ENCODE measurements at places on chromosomes 3 and 15.

- no peak for DNase-seq
These were observed 12.5 kb downstream of the ZPLD1 start for GRCh38 chr3:102447272-102447671.

GRCh38 chr3:23726811-23727548, 78.8 kb upstream of the UBE2E1 start:
- no peak for DNase-seq

DNA sequence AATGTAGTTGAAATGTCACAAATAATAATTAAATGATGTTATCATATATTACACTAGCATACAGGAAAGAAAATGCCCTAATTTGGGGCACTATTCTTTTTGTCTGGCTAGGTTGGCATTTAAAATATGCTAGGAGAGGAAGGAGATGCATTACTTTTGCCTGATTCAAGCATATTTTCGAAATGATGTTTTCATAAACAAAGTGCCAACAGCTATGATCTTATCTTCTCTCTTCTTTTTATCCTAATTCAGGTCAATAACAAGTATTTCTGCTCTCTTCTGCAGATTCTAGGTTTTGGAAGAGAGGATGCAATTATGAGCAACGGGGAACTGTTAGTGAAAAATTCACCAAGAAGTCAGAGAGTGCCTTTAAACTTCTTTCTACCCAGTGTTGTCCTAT, 55.8 kb upstream of the NR2F2 start:
- no peak for DNase-seq

- DNase-seq: no peak
These were observed 86.4 kb upstream of the ABHD17C start for GRCh38 chr15:80608688-80609087.

DNA sequence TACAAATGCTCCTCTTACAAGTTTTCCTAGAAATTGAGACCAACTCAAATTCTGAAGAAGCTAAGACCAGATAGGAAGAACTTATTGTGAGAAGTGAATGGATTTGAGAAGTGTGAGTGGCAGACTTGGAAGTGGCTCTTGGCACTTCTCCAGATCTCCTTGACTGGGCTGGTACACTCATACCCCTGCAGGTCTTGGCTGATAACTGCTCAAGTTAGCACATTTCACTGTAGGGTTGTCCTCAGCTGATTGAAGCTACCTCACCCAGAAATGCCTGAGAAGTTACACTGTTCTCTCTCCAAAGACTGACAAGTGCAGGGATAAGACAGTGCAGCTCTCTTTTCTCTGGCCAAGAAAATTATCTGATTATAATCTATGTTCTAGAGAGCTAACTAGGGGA, 16.5 kb upstream of the CLDN1 start:
- DNase-seq: no peak

GRCh38 chr3:190595807-190596206, 81.9 kb downstream of the IL1RAP start:
- DNase-seq: no peak

DNA sequence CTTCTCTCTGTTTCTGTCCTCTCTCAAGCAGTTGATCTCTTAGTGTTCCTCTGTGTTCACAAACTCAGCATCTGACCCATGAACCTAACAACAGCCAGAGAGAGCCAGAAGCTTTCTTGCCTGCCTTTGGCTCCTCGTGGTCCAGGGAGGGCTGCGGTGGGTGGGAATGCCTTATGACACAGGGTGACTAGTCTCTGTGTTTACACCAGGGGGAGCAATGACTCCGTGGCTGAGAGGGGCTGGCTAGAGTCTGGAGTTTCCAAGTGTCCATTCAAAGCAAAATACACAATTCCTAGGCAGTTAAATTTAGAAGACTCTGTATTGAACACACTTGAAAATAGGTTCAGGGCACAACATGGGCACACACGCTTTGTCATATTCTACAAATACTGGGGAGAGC, 370.0 kb upstream of the FRG2C start:
- no peak for DNase-seq

DNA sequence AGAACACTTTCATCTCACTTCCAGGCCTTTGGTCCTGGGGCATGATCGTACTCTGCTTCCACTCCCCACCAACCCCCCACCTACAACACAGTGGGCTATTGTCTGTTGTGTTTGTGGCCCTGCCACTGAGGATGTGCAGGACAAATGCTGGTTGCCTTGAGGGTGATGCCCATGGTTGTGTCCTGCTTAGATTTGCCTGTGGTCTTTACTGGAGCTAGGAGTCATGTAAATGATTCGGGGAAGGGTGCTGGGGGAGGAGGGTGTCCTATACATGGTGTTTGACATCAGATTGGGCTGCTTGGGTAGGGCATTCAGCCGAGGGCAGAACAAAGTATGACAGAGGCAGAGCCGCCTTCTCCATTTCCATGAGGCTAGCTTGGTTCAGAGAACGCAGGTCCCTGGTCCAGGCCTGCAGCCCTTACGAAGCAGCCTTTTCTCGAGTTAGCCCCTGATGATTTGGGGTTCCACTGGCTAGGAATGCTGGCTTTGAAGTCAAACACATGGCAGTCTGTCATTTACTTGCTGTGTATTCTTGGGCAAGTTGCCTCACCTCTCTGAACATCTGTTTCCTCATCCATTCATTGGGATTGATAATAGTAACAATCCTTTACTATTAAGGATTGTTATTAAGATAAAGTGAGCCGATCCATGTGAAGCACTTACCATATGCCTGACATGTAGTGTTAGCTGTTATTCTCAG, 6.9 kb downstream of the CORO2B start:
- no peak for DNase-seq

- DNase-seq: no peak
These were observed 483 bp downstream of the MEX3B start for GRCh38 chr15:82045179-82045891.

GRCh38 chr3:181728470-181729340, 17.0 kb downstream of the SOX2 start:
- no peak for DNase-seq
